ENCODE measurements at places on chromosomes 12 and 14. TPM values are rescaled to one million over a fixed set of nuclear protein-coding genes. Genes with fewer than 3 reads are reported as not detected.
A peak's percentile ranks its signal among the peaks of the same experiment; 100 is the strongest.

Gene NFATC4
- 16.6 TPM for total RNA-seq

Gene CLEC6A
- 0.09 TPM for total RNA-seq

DNA sequence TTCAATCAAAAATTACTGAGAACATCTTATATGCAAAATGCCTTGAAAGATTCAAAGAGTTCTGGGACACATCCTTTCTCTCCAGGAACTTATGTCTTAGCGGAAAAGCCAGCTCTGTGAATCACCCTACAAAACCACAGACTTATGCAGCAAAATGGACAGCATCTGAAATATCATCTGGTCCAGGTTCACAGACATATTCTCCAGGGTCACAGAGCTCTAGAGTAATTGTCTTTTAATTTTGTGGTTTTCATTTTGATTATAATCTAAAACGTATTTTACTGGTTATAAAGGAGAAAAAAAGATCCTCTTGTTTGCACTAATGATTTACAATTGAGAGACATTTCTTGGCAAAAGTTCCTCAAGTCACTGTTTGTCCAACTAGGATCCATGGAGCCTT is 246.2 kb downstream of the MSRB3 start:
- H3K4me1 ChIP-seq, result no peaks in the 10 kb centered on the region
- no peaks in the 10 kb centered on the region for H3K27me3 ChIP-seq
- no peaks in the 10 kb centered on the region for H3K36me3 ChIP-seq

DNA sequence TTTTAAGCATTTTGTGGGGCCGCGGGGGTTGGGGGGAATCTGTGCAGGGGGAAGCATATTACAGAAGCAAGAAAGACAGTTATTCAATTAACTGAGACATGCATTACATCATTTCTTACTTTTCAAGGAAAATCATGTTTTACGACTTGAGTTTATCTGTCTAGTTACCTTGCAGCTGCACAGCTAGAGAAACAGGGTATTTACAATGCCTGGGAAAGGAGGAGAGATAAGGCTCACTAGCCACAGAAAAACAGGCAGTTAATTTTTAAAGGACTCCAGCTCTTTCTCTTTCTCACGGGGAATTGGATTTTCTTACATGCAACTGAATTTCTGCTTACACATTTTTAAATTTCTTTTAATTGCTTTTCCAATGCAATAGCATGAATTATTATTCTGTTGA is 22.2 kb downstream of the FCF1 start:
- no peak for DNase-seq
- H3K4me3 ChIP-seq, result no peak overlapping the region
- H3K4me1 ChIP-seq, result no peaks in the 10 kb centered on the region
- peaks cover 21% of the 10 kb centered on the region for H3K36me3 ChIP-seq
- H3K27me3 ChIP-seq, result no peaks in the 10 kb centered on the region

- H3K36me3 ChIP-seq, result no peaks in the 10 kb centered on the region
- no peak overlapping the region for H3K27ac ChIP-seq
- no peak overlapping the region for H3K4me3 ChIP-seq
Observed at GRCh38 chr12:52189376-52190174, 2.2 kb downstream of the KRT80 start.

Gene TSHR
- 20.1 TPM for total RNA-seq

DNA sequence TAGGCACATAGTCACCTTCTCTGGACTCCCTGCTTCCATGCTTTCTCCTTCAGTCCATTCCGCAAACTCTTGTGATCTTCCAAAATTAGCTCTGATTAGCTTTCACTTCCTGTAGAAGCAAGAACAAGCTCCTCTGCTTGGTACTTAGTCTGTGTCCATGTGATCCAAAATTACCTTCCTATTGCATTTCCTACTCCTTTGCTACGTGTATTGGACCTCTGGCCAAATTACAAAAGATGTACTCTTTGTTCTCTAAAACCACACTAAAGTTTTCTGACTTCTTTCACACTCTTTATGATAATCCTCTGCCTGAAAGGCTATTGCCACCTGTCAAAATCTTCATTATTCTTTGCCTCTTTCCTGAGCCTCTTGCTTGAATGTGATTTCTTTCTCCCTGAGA is 786 bp upstream of the TSFM start:
- no peaks in the 10 kb centered on the region for H3K27me3 ChIP-seq
- H3K36me3 ChIP-seq, result peaks cover 17% of the 10 kb centered on the region
- H3K4me1 ChIP-seq, result peaks cover 23% of the 10 kb centered on the region
- no peak for DNase-seq
- H3K27ac ChIP-seq, result peak overlapping the region; percentile 80

Gene CD27
- 42.3 TPM for total RNA-seq

Gene RNASE13
- total RNA-seq, result not detected

- no peak overlapping the region for H3K27ac ChIP-seq
- H3K36me3 ChIP-seq, result no peaks in the 10 kb centered on the region
- H3K4me3 ChIP-seq, result no peak overlapping the region
- no peaks in the 10 kb centered on the region for H3K27me3 ChIP-seq
- no peak for DNase-seq
- H3K4me1 ChIP-seq, result peaks cover 4% of the 10 kb centered on the region
Observed at GRCh38 chr12:106115440-106115839, 23.3 kb downstream of the NUAK1 start.

Data from thymus (tissue), 14 donors.